Lower leg skin (tissue), 4 donors: ENCODE measurements at places on chromosomes 4 and X.
A peak's percentile ranks its signal among the peaks of the same experiment; 100 is the strongest.

DNA sequence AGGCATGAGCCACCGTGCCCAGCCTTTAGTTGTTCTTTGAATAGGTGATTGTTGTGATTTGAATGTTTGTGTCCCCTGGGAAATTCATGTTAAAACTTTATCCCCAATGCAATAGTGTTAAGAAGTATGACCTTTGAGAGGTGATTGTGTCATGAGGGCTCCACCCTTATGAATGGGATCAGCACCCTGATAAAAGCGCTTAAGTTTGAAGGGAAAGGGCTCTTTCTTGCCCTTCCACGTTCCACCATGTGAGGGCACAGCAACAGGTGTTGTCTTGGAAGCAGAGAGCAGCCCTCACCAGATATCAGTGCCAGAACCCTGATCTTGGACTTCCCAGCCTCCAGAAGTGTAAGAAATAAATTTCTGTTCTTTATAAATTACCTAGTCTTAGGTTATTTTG is 33.7 kb upstream of the RP2 start:
- peak; percentile 15 for DNase-seq

GRCh38 chr4:849478-850175 is 23.7 kb upstream of the CPLX1 start:
- DNase-seq: no peak

DNA sequence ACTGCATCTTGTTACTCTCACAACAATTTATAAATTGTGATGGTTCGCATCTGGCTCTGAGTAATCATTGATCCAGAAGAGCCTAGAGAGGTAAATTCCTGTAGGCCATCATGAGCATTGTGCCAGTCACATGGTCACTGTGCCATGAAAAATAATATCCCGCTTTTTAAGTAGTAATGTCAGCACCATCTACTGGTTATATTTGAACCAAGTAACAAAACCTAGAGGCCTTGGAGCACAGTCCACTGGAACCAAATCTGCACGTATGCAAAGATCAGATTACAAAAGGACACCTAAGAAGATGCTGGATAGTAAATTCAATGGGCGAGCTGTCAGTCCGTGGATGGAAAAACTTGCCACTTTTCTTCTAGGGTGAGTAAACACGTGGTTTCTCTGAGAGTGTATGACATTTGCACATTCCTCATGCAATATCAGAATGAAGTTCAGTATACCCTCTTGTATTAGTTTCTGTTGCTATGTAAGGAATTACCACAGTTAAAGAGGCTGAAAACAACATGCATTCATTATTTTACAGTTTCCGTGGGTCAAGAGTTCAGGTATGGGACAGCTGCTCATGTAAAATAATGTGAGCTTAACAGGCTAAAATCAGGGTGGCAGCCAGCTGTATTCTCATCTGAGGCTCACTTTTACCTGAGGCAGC is 26.8 kb downstream of the FAM114A1 start:
- no peak for DNase-seq

DNA sequence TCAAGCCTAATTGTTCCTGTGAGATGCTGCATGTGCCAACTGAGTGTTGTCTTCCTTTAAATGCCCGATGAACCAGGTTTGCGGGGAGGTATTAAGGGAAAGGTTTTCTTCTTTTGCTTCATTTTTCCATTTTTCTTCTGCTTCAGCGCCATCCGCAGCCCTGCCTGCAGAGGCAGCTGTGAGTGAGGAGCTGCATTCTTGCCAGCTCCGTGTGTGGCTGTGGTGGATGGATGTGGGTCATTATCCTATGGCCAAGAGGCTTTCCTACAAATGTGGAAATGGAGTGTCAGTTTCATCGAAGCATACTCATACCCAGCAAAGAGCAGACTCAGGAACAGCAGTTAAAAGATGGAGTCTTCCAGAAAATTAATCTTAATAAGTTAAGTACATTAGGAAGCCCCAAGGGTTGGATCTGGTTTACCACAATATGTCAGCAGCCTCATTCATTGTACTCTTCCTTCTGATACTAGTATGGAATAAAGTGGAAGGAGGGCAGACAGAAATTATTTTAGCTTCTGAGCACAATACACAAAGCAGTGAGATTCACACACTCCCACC is 37.6 kb downstream of the TNIP3 start:
- DNase-seq: no peak

DNA sequence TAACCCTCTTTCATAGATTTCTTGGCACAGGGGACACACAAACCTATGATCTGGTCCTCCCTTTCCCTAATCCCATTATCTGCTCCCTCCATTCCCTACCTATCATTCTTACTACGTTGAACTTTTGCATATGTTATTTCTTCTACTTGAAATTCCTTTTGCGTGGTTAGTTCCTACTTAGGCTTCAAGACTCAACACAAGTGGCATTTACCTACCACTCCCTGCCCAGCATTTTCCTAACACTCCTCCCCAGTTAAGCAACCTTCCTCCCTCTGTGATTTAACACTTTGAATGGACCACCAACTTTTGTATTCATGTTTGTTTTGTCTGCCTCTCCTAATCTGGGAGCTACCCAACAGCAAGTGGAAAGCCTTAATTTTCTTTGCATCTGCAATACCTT is 1113.7 kb downstream of the STIM2 start:
- no peak for DNase-seq

DNA sequence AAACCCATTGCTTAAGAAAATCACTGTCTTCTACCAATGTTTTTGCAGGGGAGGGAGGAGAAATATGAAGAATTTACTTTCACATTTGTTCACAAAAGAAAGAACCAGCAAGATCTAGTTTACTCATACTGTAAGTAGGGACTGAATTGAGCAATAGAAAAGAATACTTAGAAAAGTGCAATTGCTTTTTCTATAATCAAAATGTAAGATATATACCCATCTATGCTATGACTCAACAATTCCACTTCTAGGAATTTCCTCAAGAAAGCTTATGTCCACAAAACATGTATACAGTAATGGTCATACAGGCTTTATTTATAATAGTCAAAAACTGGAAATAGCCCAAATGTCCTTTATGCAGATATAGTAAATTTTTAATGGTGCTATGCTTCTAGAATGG is 196.4 kb downstream of the LRBA start:
- DNase-seq: no peak

DNA sequence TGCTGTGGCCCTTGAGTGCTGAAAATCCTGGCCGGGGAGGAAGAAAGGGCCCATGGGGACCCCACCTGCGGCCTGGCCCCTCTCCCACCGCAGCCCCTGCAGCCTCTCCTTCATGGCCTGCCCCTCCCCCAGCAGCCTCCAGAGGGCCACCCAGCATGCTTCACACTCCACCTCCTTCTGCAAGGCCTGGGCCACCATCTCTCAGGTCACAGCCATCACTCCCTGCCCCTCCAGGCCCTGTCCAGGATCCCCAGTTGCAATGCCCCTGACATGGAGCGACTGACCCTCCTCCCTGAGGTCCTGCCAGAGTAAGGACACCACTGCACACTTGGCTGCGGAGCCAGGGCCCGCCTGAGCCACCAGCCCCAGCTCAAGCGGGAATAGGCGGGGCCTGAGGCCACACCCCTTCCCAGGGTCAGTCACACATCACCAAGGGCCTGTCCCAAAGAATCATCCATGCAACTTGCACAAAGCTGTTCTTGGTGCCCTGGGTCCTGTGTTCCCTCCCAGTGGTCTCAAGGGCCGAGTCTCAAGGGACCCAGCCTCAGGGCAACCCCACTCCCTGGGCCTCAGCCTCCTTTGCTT is 32.9 kb downstream of the CCNQ start:
- no peak for DNase-seq

GRCh38 chrX:41758401-41758800 is 34.4 kb downstream of the GPR82 start:
- no peak for DNase-seq

GRCh38 chr4:5504486-5504885 is 203.9 kb downstream of the EVC2 start:
- no peak for DNase-seq

GRCh38 chr4:124749421-124749820 is 36.9 kb upstream of the ANKRD50 start:
- DNase-seq: no peak

GRCh38 chr4:146371812-146372211 is 149.9 kb downstream of the SLC10A7 start:
- DNase-seq: no peak

DNA sequence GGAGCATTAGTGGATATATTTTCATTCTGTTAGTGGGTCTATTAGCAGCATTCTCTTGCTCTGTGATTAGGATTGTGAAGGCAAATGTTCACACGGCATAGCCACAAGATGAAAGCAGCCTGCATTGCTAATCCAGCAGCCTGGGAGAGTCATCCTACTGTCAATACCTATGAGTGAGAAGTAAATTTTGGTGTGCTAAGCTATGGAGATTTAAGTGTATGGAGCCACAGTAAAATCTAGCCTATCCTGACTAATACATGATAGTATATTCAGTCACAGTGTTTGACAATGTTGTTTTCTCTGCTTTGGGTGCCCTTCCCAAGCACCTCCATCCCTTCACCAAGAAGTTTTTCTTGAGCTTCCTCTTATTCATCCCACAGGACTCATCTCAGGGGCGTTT is 47.2 kb upstream of the TMPRSS11F start:
- DNase-seq: no peak

- no peak for DNase-seq
Measured at GRCh38 chrX:69469975-69470374, 34.2 kb upstream of the NALF2 start.

DNA sequence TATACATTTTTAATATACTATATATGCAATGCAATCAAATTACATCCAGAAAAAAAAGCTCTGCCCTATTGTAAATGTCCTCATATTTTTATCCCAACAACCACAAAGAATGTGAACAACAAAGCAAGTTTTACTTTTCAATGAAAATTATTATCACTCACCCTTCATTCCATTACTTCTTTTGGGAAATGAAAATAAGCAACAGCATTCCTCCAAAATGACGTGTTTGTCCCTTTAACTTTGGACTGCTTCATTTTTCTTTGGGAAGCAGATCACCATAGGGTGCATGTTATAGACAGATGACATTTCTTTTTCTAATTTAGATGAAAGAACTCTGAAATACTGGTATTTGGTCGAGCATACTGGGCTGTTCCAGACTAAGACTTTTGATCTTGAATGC is 667.1 kb upstream of the BOD1L1 start:
- DNase-seq: no peak

GRCh38 chr4:175385797-175386196 is 426.3 kb downstream of the GPM6A start:
- DNase-seq: no peak

- DNase-seq: no peak
Measured at GRCh38 chr4:121177246-121178137, 13.4 kb upstream of the TNIP3 start.

GRCh38 chr4:8549352-8549931 is 30.8 kb upstream of the GPR78 start:
- DNase-seq: peak; percentile 66

DNA sequence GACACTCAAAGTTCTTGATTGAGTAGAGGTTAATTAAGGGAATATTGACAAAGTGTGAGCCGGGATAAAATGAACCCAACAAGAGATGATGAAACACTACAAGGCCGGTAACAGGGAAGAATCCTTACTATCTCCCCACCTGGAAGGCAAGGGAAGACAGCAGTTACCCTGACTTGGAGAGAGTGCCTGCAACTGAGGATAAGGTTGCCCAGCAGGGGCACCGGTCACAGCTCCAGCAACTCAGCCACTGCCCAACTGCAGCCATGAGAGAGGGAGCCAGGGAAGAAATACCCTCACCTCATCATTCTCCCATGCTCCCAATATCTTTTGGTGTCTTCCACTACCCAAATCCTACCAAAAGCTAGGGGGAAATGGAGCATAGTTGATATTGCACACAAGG is 212.7 kb downstream of the KCTD8 start:
- no peak for DNase-seq

GRCh38 chr4:68581383-68582338 is 5.5 kb upstream of the UGT2B17 start:
- no peak for DNase-seq

DNA sequence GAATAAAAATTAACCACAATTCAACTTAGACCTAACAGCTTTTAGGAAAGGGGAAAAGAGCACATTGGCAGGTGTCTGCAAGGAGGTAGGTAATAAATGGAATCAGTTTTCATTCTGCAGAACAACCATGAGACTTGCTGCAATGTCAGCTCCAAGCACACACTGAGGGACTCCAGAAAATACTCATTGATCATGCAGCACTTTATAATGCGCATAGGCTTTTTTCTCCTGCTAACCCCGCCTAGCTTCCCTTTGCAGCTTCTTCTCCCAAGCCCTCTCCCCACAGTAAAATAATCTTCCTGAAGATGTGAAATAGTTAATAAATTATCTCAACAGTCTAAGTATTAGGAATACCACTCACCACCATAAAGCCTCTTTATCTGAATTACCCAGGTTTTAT is 36.9 kb downstream of the ANKRD17 start:
- no peak for DNase-seq

- DNase-seq: no peak
Measured at GRCh38 chr4:112593438-112594133, 43.1 kb downstream of the ZGRF1 start.

- no peak for DNase-seq
Measured at GRCh38 chrX:78029663-78030062, 60.2 kb upstream of the PGAM4 start.

- no peak for DNase-seq
Measured at GRCh38 chr4:108141213-108141950, 27.4 kb downstream of the LEF1 start.

DNA sequence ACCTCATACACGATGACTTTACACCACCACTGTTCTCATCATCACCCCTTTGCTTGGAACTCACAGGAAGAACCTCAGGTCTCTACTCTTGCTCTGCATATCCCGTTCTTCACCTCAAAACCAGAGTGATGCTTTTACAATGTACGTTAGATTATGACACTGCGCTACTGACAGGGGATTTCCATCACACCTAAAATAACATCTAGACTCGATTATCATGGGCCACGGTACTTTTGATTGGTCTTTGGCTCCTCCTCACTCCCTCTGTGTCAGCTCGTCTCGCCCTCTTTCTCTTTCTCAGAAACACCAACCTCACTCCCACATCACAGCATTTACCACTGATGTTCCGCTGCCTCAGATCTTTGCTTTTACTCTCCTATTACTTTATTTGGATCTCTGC is 172.4 kb downstream of the TLL1 start:
- DNase-seq: no peak

GRCh38 chr4:38387348-38387747 is 276.7 kb upstream of the KLF3 start:
- DNase-seq: peak; percentile 72

DNA sequence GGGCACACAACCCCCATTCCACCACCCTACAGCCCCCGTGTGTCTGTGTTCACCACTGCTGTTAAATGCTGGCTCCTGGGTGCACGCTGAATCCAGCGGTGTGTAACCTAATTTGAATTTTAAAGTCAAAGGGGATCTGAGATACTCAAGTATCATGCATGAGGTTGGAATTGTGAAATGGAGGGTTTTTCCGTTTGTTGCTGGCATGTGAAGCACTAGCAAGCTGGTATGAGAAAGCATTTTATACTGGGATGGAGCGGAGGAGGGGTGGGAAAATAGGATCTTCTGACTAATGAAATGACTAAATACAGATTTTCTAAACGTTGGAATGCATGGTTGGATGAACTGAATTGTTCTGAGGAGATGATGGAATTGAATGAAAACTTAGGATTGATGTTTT is 36.9 kb upstream of the FAT1 start:
- no peak for DNase-seq
